Stimulated activated CD4-positive, alpha-beta T cell treated with anti-CD3 and anti-CD28 coated beads, Interleukin-15, amount 100 ng/mL, for 1 hour (primary cell): ENCODE measurements at places on chromosomes 6 and 20.

- no peak for DNase-seq
Observed at GRCh38 chr6:42556462-42556861, 7.4 kb upstream of the UBR2 start.

GRCh38 chr6:19632230-19632629, 204.9 kb upstream of the ID4 start:
- no peak for DNase-seq

DNA sequence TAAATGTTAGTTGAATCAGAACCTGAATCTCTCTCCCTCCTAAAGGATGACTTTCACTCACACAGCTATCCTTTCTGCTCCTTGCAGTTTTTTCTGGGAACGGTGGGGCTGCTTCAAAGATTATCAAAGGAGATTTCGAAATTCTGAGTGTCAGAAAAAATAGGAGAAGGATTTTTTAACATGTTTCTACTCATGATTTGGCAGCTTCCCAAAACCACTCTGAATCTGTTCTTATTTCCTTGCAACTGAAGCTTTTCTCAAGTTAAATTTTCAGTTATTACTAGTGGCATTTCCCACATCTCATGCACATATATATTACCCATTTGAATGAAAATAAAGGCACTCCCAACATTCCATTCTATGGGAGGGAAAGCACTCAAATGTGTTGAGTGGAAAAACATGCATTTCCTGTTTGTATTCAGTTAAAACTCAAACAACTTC, 123.6 kb downstream of the LCA5 start:
- DNase-seq = no peak

GRCh38 chr6:129644567-129645015, 65.4 kb downstream of the ARHGAP18 start:
- DNase-seq = no peak

DNA sequence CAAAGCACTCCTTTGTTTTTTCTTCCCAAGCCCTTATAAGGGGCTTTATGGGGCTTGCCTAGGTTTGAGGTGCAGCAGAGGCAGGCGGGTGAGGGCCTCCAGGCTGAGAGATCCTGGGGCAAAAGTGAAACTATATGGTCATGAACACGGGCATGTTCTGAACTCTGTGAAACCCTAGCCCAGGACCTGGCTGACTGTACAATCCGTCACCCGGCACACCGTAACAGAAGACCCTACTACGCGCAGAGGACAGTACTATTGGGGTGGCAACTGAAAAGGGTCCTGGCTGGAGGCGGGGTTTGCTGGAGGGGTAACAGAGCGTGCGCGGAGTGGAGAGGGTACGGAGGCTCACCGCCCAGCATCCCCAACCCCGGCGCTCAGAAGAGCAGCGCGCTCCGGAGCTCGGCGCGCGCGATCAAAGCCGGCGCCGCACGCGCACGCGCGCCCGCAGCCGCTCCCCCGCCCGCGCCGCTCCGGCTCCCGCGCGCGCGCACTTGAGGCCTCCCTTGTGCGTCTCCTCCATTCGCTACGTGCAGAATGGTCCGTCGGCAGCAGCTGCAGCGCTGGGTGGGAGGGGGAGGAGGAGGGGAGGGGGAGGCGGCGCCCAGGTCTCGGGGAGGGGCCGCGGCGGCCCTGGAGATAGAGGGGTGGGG, 54.2 kb downstream of the MRPL14 start:
- DNase-seq = peak; percentile 43

GRCh38 chr20:24732599-24732998, 216.5 kb upstream of the CST7 start:
- DNase-seq = no peak

GRCh38 chr6:149896491-149896890, 1.4 kb downstream of the RAET1E start:
- DNase-seq = no peak

DNA sequence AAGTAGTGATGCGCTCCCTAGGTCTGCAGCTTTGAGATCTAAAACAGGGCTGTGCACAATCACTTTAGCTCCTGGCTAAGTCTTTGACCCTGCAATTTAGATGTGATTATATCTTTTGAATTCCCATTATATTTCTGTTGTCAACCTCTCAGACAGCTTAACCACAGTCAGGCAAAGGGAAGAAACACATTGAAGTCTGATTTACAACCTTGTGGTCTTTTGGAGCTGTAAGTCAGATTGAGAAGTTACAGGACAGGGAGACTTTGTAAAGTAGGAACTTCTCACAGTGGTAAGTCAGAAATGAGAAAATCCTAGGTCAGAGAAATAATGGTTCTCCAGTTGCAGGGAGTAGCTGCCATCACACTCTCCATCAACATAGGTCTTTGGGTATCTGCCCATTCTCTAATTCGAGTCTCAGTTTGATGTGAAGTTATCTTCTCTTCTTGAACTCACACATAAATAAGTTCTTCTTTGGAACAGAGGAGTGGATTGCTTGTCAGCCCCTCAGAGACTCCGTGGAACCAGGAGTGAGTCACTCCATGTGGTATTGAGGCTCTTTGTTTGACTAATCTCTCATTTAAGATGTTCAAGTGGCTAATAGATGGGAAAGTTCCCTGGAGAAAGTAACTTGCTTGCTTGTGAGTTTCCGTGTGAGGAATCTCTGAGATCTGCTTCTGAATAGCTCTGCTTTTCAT, 35.0 kb upstream of the SGK1 start:
- DNase-seq = no peak

DNA sequence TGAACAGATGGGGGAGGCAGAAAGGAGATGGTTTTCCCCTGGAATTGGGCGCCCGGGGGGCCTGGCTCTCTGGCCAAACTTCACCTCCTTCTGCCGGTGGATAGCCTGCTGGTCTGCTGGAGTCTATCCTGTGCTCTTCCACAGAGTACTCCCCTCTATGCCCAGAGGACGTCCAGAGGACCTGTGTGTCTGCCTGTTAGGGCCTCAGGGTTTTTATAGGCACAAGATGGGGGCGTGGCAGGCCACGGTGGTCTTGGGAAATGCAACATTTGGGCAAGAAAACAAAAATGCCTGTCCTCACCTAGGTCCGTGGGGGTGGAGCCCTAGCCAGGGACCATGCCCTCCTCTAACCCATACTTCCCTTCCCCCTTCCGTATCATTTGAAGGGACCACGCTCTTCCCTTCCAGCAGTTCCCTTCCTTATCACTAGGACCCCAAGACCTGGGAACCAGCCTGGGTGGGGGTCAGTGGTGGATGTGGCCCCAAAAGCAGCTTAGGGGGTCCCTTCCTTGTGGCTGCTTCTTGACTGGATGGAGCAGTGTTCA, 53.6 kb upstream of the ZNF337 start:
- DNase-seq = no peak
